SK-MEL-5 (cell line): ENCODE measurements at places on chromosomes 2 and 18. TPM values are rescaled to one million over a fixed set of nuclear protein-coding genes. Genes with fewer than 3 reads are reported as not detected.

NCK2 gene
- 89.7 and 95.1 TPM in 2 replicates for total RNA-seq

FBXO36 gene
- total RNA-seq: 0.45 and 0.67 TPM in 2 replicates

TLX2 gene
- 0.16 and 0.55 TPM in 2 replicates for total RNA-seq

VWC2L gene
- total RNA-seq: not detected in 2 replicates

SLC4A5 gene
- total RNA-seq: 0.29 and 0.63 TPM in 2 replicates

POTEJ gene
- total RNA-seq: not detected in 2 replicates

POTEI gene
- total RNA-seq: not detected in 2 replicates

CFAP65 gene
- 0.16 and 0.24 TPM in 2 replicates for total RNA-seq

CCDC74A gene
- 2.3 and 3.8 TPM in 2 replicates for total RNA-seq

STK25 gene
- 55.9 and 64.2 TPM in 2 replicates for total RNA-seq

CCNT2 gene
- 25.8 and 26.2 TPM in 2 replicates for total RNA-seq

CPO gene
- not detected in 2 replicates for total RNA-seq

EPB41L3 gene
- total RNA-seq: 96.4 and 107 TPM in 2 replicates

CACNB4 gene
- 0.29 and 0.35 TPM in 2 replicates for total RNA-seq

FBXO41 gene
- total RNA-seq: 3.6 and 4.8 TPM in 2 replicates

NAB1 gene
- total RNA-seq: 41.5 and 42.8 TPM in 2 replicates

DPY30 gene
- 96.3 and 110 TPM in 2 replicates for total RNA-seq

LRP1B gene
- 0.03 TPM in 2 replicates for total RNA-seq

ALKAL2 gene
- not detected in 2 replicates for total RNA-seq

RAB6C gene
- total RNA-seq: not detected in 2 replicates

CELF4 gene
- total RNA-seq: not detected in 2 replicates

KANSL1L gene
- 22.8 and 27.1 TPM in 2 replicates for total RNA-seq

PAX8 gene
- total RNA-seq: 0.75 and 0.90 TPM in 2 replicates

RPE gene
- total RNA-seq: 87.2 and 94.4 TPM in 2 replicates

MFSD6 gene
- total RNA-seq: 6.7 and 7.2 TPM in 2 replicates

MYO7B gene
- total RNA-seq: not detected in 2 replicates

CFAP221 gene
- total RNA-seq: not detected in 2 replicates

FAP gene
- total RNA-seq: 0.37 and 2.3 TPM in 2 replicates

ARPC2 gene
- total RNA-seq: 196 and 198 TPM in 2 replicates

ZSWIM2 gene
- not detected in 2 replicates for total RNA-seq

NGEF gene
- total RNA-seq: not detected in 2 replicates

MEMO1 gene
- total RNA-seq: 52.9 and 56.2 TPM in 2 replicates

HOXD4 gene
- 3.6 and 4.2 TPM in 2 replicates for total RNA-seq
